ENCODE measurements at places on chromosomes 1 and 21.

- DNase-seq, result no peak
Observed at GRCh38 chr21:33308586-33309490, 15.9 kb upstream of the IFNAR1 start.

DNA sequence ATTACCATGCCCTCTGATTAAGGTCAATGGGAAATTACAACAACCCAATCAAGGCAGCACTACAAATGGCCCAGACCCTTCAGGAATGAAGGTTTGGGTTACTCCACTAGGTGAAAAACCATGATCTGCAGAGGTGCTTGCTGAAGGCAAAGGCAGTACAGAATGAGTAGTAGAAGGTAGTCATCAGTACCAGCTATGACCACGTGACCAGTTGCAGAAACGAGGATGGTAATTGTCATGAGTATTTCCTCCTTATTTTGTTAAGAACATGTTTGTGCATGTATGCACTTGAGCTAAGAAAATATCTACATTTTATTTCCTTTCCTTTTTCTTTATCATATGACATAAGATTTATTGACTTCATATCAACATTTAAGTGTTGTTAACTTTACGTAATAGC, 607.1 kb downstream of the KCNT2 start:
- DNase-seq, result no peak

- DNase-seq, result no peak
Observed at GRCh38 chr21:43312751-43313169, 114.2 kb downstream of the SIK1 start.

DNA sequence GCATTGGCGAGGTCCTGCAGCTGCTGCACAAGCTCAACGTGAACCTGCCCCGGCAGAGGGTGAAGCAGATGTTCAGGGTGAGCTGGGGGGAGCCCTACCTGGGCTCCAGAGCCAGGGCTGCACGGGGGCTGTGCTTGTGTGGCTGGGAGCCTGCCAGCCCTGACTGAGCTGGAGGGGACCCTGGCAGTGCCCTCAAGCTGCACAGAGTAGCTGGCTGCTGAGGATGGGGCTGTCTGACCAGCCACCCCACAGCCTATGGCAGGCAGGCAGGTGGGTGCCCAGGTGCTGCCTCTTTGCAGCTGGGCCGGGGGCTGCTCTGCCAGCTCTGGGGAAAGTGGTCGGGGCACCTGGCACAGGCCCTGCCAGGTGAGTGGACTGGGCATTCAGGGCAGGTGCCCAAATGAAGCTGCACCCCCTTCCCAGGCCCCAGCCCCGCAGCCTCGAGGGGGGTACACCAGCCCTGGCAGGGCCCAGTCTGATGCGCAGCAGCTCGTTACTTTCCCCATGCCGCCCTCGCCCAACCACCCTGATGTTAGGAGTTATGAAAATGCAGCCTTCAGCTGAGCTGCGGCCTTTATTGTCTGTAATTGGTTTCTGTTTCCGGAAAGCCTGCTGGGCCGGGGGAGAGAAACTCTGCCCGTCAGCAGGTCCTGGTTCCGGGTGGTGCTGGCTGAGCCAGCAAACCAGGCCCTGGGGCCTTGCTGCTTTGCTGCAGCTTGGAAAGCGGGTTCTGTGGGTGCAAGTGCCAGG, 4.3 kb downstream of the PLCH2 start:
- DNase-seq, result no peak

GRCh38 chr1:174023440-174023839, 1.3 kb upstream of the RC3H1 start:
- DNase-seq, result no peak

DNA sequence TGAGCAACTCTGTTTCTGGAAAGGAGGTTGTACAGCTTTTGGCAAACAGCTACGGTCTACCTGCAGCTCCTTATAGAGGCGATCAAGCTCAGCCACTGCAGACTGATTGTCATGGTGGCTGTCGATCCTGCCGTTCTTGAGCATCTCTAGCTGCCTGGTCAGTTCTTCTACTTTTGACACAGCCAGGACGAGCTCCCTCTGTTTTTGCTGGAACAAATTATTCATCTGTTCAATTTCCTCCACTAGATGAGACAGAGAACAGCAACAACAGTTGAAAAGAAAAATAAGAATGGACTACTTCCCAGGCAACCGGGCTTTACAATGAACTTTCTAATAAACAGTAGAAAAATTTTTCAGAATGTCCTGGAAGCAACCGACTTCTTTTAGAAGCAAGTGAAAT, 42.5 kb downstream of the TP53BP2 start:
- DNase-seq, result no peak

DNA sequence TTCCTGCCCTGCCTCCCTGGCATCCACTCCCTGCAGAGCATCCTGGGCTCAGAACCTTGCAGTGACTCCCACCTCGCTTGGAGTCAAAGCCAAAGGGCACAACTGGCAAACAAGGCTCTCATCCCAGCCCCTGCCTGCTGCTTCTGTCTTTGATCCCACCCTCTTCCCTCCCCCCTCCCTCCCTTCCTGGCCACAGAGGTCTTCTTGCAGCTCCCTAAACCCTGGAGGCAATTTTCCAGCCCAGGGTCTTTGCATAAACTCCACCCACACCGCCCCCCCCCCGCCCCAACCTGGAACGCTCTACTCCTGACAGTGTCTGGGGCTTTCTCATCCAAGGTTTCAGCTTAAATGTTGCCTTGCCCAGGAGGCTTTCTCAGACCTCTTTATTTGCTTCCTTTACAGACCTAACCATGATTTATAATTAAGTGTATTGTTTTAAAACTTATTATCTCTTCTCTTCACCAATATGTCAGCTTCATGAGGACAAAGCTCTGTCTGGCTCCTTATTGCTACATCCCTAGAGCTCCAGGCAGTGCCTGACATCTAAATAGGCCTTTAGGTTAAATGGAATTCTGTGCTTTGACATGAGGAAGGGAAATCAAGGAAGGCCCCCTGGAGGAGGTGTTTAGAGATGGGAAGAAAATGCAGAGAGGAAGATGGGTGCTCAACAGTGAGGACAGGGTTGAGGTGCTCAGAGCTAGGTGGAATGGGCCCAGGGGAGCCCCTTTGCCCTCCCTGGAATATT, 37.7 kb upstream of the PADI1 start:
- no peak for DNase-seq

GRCh38 chr1:228964178-228965089, 229.2 kb downstream of the RHOU start:
- DNase-seq, result no peak

DNA sequence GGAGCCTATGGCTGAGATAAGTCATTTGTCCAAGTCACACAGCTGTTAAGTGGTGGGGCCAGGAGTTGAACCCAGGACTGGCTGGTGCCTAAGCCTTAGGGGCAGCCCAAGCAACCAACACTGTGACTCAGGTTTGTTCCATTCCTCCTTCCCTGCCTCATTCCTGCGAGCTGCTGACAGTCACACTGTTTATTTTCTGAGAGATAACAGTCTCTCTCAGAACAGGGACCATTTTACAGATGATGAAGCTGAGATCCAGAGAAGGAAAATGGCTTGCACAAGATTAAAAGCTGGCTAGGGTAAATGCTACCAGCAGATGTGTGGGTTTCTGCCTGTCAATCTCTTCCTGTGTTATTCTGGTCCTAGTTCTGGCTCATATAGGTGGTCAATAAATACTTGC, 24.3 kb upstream of the TCEA3 start:
- DNase-seq, result no peak

DNA sequence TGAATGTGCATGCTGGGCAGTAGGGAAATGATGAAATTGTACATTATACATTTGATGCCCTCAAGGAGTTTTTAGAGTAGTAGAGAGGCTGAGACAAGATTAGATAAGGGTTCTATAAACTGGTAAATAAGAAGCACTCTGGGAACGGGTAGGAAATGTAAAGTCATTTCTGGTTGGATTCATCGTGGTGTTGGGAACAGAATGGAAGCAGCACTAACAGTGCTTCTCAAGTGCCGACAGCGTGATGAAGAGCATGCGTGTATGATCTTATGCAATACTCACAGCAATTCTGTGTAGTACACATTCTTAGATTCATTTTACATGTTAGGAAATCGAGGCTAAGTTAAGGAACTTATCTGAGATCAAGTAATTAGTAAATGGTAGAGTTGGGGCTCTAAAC, 45.9 kb downstream of the GPR88 start:
- DNase-seq, result no peak

GRCh38 chr21:35346697-35347096, 297.6 kb upstream of the RUNX1 start:
- no peak for DNase-seq

- DNase-seq, result no peak
Observed at GRCh38 chr1:6425658-6426057, 1.1 kb downstream of the ESPN start.

GRCh38 chr1:99297923-99298322, 33.6 kb downstream of the PLPPR4 start:
- no peak for DNase-seq

- DNase-seq, result no peak
Observed at GRCh38 chr21:45034556-45035476, 39.6 kb upstream of the ADARB1 start.

DNA sequence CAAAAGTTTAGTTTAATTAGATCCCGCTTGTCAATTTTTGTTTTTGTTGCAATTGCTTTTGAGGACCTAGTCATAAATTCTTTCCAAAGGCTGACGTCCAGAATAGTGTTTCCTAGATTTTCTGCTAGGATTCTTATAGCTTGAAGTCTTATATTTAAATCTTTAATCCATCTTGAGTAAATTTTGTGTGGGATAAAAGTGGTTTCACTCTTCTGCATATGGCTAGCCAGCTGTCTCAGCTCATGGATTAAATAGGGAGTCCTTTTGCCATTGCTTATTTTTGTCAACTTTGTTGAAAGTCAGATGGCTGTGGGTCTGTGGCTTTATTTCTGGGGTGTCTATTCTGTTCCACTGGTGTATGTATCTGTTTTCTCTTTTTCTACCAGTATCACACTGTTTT, 801.3 kb upstream of the ADGRL4 start:
- DNase-seq, result no peak

GRCh38 chr21:14306126-14306907, 76.6 kb downstream of the HSPA13 start:
- no peak for DNase-seq

DNA sequence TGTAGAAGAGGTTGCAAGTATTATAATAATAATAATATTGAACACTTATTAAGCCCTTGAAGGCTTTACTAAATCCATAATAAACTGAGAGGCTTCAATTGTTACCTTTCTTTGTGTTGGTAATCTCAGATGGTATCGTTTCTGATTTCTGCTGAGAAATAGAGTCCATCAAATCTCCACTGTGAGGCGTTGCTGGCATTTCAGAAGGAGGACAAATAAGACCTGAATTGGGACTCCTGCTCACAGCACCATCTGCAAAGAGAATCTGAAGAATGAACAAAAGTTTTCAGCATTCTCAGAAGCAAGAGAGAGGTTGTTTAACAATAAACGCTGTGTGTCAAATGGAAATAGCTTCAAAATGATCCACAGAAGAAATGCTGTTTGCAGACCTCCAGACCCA, 93.7 kb downstream of the WDR3 start:
- no peak for DNase-seq

DNA sequence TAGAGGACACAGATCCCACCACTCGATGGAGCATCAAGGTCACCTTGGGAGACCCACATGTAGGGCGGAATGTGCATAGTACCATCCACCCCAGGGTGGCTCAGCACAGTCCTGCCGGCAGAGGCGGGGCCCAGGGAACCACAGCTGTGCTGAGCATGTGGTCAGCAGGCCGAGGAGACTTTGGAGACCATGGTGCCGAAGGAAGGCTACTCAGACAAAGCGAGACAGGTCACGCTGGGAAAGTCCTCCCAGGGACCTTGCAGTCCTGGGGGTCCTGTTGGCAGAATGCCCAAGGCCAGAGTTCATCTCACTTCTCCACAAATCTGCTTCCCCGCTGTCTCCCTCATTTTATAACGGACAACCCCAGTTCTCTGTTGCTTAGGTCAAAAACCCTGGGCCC, 22.5 kb downstream of the WNT3A start:
- DNase-seq, result no peak

DNA sequence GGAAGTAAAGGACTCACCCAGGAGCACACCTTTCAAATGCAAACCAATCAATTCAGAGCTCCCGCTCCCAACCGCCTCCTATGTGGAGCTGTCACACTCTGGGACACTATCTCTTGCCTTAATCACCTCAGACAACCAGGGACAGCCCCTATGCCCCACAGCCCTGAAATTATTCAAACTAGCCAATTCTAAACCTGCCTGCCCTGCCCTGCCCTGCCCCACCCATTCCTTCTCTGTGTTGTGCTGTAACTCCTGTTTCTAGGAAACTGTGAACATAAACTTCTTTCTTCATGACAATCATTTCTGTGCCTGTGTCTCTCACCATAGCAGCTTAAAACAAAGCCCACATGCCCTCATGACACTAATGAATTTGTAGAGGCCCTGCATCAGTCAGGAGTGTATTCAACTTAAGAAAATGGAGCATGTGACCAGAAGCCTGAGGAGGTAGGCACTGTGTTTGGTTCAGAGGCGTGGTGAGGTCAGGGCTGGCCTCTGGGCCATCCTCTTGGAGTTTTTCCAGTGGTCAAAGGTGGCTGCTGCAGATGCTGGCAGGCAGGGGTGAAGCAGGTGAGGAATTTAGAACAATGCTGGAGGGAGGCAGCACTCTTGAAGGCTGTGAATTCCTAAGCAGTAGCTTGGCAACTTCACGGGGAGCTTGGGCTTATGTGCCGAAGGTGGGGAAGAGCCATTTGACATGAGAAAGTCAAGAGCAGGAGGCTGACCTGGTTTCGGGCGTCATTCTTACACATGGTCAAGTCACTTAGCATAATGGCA, 74.5 kb downstream of the RHOU start:
- no peak for DNase-seq

DNA sequence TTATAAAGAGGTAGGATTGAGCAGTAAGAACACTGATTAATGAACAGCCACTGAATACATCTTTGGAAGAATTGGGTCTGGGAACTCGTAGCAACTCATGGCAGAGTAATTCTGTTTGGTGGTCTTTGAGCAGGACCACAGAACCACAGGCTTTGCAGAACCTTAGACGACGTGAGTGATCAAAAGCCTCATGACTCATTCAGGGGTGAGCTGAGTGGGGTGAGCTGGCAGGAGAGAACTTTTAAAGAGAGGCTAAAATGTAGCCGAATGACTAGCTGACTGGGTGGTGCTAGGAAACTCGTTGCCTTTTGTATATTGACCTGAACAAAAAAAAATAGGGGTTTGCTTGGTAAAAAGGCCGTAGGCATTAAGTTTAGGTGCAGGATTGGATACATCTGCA, 313.8 kb downstream of the TGFB2 start:
- DNase-seq, result no peak

DNA sequence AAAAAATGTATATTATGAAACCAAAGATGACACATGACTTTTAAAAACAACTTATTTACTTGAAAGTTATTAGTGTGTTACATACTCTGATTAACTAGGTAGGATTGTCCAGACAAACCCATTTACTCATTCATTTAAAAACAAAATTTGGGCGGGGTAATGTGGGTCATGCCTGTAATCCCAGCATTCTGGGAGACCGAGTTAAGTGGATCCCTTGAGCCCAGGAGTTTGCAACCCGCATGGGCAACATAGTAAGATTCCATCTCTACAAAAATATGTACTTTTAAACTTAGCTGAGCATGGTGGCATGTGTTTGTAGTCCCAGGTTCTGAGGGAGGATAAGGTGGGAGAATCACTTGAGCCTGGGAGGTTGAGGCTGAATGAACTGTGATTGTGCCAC, 1414.7 kb downstream of the PLA2G4A start:
- DNase-seq, result no peak
